ENCODE measurements at places on chromosomes 16 and 17.

DNA sequence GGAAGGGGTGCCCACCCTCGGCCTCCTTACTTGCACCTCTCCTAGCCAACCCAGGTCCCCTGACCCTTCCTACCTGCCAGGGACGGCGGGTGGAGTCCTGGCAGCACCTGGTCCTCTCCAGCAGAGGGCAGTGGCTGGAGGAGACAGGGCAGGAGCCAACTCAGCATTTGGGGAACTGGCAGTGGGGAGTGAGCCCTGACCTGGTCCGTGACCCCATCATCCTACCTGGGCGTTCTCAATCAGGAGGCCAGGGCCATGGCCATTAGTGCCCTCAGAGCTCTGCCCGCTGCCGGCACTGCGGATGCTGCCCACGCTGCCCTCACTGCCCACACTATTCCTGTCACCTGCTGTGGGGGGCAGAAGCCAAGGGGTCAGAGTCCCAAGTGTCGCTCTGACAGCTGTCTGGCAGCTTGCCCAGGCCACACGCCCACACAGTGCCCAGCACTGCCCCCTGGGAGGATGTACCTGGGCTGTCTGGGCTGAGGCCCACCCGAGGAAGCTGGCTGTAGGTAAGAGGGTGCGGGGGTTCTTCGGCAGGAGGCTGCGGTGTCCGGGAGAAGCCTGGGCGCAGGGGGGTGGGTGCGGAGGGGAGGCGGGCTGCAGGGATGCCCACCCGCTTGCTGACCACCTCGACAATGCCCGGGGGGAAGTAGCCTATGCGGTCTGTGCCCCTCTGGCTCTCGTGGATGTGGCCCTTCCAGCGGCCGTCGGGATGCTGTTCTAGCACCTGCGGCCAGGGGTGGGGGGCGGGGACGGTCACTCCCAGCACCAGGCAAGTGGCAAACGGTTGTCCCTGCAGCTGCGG, 10.8 kb downstream of the CASKIN2 start:
- DNase-seq, result peak; percentile 13

GRCh38 chr17:30336369-30337171, 2.7 kb upstream of the TMIGD1 start:
- peak; percentile 52 for DNase-seq

- no peak for DNase-seq
These were observed 311.1 kb upstream of the TBX2 start for GRCh38 chr17:61088556-61088955.

DNA sequence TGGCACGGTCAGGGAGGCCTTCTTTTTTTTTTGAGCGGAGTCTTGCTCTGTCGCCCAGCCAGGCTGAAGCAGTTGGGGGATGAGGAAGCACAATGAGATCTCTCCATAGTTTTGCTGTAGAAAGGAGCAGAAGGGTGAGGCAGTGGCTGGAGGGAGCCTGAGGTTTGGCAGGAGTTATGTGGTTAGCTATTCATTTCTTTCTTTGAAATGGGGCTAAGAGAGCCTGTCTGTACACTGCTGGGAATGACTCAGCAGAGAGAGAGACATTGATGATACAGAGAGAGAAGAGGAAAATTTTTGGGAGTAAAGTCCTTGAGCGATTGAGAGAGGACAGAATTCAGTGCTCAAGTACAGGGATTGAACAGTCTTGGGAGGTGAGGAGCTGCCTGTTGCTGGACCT, 22.1 kb downstream of the NOS2 start:
- peak; percentile 81 for DNase-seq

DNA sequence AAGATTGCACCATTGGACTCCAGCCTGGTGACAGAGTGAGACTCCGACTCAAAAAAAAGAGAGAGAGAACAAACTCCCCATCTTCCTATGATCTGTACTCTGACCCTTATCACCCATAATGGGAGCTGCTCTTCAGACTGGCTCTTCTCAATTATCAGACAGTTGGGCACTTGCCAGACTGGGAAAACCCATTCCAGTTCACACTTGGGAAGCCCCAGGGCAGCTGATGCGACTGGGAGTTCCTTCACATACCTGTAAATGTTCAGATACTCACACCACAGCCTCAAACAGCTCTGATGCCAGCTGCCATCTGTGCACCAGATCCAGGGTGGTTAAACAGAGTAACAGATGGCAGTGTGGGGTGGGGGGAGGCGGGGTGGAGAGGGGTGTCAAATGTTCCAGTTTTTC, 23.8 kb upstream of the TMEM101 start:
- DNase-seq, result peak; percentile 23

- no peak for DNase-seq
These were observed 466.5 kb upstream of the MAF start for GRCh38 chr16:80066805-80067580.

- DNase-seq, result no peak
These were observed 6.8 kb upstream of the ADCY7 start for GRCh38 chr16:50259334-50260205.

- DNase-seq, result peak; percentile 8
These were observed 12.9 kb downstream of the GNGT2 start for GRCh38 chr17:49197346-49197998.

DNA sequence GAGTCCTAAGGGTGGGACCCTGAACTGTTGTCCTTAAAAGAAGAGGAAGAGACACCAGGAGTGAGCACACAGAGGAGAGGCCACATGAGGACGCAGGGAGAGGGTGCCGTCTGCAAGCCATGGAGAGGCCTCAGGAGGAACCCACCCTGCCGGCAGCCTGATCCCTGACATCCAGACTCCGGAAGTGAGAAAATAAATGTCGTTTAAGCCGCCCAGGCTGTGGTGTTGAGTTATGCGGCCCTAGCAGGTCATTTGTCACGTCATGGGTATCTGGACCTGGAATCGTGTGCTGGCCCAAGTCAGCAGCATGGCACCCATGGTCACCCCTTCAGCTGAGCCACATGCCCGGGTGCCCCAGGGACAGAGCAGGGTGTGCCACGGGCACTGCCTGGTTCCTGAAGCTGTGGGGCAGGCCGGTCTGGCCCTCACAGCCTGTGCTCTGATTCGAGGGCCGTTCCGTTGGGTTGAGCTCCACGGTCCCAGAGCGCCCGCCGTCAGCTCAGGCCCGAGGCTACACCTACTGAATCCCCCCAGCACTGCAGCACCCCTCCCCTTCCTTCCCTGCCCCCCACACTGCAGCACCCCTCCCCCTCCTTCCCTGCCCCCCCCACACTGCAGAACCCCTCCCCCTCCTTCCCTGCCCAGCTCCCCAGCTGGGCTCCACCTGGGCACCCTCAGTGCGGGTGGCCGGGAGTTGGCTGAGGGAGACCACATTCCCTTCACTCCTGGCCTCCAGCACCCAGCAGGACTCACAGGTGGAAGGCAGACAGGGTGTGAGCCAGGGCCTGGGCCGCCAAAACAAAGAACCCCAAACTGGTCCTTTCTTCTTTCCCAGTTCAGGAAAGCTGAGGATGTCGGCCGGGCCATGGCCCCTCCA, 2.7 kb upstream of the CCDC57 start:
- DNase-seq, result no peak

DNA sequence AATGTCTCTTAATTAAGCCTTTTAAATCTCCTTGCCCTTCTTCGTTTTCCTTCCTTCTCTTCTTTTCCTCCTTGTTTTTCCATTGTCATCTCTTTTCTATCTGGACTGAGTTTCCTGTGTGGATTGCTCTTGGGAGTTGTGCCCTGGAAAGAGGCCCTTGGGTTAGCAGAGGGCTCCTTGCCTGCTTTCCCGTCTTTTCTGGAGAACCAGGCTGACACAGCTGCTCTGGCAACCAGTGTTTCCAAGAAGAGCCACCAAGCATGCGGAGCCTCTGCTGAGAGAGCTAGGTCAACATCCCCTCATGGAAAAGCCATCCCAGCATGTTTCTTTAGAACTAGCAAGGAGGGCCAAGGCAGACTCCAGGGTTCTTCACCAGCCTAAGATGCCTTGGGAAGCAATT, 75.4 kb downstream of the HLF start:
- no peak for DNase-seq

- no peak for DNase-seq
These were observed 2.7 kb downstream of the PRCD start for GRCh38 chr17:76542566-76542971.

DNA sequence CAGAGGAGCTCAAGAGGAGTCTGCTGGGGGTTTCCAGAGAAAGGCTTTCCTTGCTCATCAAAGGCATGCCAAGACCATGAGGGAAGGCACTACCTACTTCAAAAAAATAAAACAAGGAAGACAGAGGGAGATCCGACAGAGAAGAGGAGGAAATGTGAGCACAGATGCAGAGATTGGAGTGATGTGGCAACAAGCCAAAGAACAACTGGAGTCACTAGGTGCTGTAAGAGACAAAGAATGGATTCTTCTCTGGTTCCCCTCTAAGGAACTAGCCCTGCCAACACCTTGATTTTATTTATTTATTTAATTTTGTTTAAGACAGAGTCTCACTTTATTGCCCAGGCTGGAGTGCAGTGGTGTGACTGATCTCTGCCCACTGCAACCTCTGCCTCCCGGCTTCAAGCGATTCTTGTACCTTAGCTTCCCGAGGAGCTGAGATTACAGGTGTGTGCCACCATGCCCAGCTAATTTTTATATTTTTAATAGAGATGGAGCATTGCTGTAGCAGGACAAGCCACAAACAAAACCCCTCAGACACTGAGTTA, 13.8 kb upstream of the ACSF2 start:
- no peak for DNase-seq

GRCh38 chr16:22250522-22250921, 44.4 kb downstream of the EEF2K start:
- DNase-seq, result no peak

- peak; percentile 85 for DNase-seq
These were observed 1.1 kb downstream of the MT2A start for GRCh38 chr16:56609463-56609921.

- peak; percentile 39 for DNase-seq
These were observed 17.1 kb upstream of the VWA3A start for GRCh38 chr16:22075043-22075757.

GRCh38 chr17:61420745-61421398, 21.2 kb downstream of the TBX2 start:
- DNase-seq, result no peak

DNA sequence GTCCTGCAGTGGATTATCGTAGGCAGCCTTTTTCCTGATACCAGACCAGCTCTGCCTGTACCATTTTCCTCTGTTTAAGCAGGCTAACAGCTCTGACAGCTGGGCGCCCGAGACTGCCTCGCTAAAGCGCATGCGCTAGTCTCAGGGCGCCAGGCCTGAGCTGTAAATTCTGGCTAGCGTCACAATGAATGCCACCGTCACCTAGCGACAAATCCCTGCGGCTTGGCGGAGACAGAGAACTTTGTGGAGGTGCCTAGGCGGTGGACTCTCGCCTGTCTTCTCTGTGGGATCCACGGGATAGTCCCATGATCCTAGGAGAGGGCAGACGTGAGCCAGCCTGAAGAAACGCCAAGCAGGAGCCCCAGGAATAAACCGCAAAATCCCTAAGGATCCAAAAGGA, 573.9 kb downstream of the KCNJ18 start:
- DNase-seq, result no peak

DNA sequence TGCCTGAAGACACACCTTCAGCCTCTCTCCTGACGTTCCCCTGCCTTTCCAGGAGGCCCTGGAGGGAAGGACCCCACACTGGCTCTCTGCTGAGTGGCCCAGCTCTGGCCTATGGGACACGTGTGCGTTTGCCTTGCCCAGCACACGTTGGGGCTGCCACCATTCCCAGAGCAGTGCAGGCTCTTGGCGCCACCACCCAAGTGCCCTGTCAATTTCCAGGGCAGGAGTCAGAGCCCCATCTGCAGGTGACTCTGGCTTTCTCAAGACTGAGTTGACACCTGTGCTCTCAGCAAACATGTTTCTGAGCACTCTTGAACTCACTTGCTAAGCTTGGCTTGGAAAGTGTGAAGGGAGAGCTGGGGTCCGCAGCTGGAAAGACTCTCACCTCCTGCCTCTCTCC, 4.7 kb upstream of the IRF8 start:
- DNase-seq, result no peak

- no peak for DNase-seq
These were observed 35.4 kb upstream of the LITAF start for GRCh38 chr16:11621920-11622651.

DNA sequence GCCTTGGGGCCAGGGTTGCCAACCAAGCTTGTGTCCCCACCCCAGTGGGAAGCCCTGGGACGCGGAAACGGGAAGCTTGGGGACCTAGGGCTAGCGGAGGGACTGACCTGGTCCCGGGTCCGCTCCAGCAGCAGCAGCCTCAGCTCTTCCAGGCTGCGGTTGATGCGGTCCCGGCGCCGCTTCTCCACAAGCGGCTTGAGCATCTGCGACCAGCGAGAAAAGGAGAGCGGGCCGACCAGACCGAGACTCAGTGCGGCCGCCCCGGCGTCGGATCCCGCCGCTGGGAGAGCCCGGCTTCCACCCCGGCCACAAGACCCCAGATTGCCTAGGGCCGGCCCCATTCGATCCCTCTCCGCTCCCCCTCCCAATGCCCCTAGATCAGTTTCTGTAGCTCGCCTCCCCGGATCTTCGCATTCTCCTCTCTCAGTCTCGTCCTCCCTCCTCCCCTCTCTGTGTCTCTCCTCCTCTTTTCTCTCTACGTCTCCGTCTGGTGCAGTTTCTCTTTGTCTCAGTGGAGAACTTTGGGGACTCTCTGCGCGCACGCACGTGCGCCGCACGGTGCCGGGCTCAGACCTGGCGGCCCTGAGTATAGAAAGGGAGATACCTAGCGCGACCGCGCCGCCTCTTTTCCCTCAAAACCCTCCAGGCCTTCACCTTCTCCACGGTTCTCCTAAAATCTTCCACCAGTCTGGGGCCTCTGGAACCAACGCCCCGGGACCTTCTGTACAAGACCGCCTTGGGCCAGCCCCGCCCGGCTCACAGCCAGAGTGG, 797 bp downstream of the HES7 start:
- DNase-seq, result peak; percentile 42

GRCh38 chr16:72401084-72401361, 229.1 kb upstream of the PMFBP1 start:
- DNase-seq, result no peak

- DNase-seq, result no peak
These were observed 22.2 kb upstream of the MAP3K14 start for GRCh38 chr17:45338996-45339535.

GRCh38 chr17:7249214-7249613, 2.3 kb downstream of the CTDNEP1 start:
- DNase-seq, result no peak

GRCh38 chr17:29570521-29570920, 2.0 kb downstream of the TP53I13 start:
- DNase-seq, result no peak

- peak; percentile 52 for DNase-seq
These were observed 5.9 kb downstream of the ZDHHC7 start for GRCh38 chr16:85005285-85006069.

- peak; percentile 98 for DNase-seq
These were observed 7.6 kb upstream of the PHKG2 start for GRCh38 chr16:30740364-30741251.

GRCh38 chr17:16516594-16517051, 24.6 kb upstream of the LRRC75A start:
- DNase-seq, result peak; percentile 46

DNA sequence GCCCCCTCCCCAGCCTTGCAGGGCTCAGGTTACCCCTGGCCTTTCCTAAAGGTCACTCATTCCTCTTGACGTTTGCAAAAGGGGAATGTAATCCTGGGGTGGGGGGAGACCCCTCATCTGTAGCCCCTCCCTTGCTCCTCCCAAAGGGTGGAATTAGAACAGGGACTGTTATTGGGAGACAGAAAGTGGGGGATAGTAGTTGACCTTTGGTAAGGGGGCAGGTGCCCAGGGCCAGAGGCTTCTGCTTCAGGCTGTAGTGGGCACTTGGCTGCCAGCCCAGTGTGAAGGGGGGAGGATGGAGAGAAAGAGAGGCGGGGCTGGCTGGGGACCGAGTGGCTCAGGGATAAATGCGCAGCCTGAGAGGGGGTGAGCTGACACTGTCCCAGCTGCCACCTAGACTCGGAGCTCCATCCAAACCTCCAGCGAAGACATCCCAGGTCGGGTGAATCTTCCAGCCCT, at the start of gene ENO3:
Gene ENO3, plus strand, starts transcription at position 374 of the 459 bp plus-strand sequence. CDS start 711 bp downstream, outside the sequence.
- no peak for DNase-seq

All from mammary epithelial cell (primary cell).